ENCODE measurements at places on chromosomes 4 and X.

DNA sequence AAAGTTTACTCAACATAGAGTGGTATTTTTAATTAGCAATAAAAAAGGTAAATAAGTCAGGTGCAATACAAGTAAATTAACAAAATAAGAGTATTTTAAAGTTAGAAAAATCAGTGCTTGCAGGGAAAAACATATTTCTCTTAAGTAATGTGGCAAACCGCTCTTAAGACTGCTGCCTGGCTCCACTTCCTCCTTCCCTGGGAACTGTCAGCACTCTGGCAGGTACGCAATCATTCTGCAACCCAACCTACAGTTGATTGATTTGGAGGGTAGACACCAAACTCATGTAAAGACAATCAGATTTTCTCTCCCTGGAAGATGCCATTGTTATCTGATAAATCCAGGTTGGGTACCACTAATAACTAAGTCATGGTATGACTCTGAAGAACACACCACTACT is 63.9 kb downstream of the PPP3CA start:
- no peak for DNase-seq

- DNase-seq = no peak
Measured at GRCh38 chr4:124866301-124866700, 153.8 kb upstream of the ANKRD50 start.

GRCh38 chr4:84965553-84966381 is 723 bp downstream of the WDFY3 start:
- peak; percentile 55 for DNase-seq

- DNase-seq = no peak
Measured at GRCh38 chr4:115780835-115781234, 667.4 kb upstream of the NDST4 start.

- DNase-seq = no peak
Measured at GRCh38 chrX:134246282-134246681, 9.3 kb downstream of the CCDC160 start.

GRCh38 chr4:60648774-60649173 is 551.4 kb upstream of the ADGRL3 start:
- DNase-seq = no peak

DNA sequence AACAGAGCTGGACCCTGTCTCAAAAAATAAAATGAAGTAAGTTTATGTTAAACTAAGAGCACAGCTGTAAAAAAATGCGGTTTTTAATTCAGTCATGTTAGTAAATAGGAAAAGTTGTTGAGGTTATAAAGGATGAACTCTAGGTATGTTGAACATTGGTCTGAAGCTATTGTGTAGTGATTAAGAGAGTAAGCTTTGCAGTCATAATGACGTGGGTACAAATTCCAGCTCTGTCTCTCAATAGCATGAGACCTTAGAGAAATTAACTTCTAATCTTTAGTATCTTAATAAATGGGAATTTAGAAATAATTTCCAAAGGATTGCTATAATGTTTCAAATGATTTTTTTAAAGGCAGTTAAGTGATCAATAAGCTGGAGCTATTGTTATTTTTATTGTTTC is 2.9 kb upstream of the YTHDC1 start:
- DNase-seq = no peak

DNA sequence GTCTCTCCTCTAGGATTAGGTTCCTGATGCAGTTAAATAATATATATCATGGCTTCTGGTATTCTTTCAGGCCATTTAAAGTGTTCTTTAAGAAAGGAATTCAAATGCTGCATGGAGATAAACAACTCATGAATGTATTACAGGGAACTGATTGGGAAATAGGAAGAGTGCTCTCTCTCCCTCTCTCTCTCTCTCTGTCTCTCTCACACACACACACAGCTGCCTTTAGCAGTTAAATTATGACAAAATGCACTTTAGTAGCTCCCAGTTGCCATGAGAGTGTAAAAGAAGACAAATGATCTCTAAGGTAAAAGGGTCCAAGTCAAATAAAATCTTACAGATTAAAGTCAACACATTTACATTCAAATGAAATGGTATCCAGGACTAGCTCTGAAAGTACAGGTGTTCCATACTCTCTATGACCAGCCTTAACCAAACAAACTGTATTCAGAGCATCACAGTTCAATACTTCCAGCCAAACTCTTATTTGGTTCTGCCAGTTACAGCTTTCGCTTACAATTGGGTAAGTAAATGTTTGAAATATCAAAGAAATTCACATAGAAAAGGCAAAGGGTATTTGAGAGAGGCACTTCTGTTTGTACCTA is 94.7 kb upstream of the CXXC4 start:
- no peak for DNase-seq

DNA sequence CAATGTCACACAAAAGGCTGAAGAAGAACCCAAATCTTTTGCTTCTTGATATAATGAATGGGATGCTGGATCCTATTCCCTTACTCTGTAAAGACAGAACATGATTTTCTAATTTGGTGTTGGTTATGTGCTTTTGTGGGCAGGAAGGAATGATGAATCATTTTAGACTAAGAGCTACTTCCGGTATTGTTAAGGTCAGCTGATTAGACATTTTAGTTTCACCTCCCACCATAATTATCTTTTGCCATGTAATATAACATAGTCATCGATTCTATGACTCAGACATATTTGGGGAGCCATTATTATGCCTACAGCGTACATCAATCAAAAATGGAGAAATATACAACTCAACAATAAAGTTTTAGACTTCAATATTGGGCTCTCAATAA is 265.3 kb downstream of the ZNF674 start:
- DNase-seq = no peak
